ENCODE measurements at places on chromosomes 4 and X.

DNA sequence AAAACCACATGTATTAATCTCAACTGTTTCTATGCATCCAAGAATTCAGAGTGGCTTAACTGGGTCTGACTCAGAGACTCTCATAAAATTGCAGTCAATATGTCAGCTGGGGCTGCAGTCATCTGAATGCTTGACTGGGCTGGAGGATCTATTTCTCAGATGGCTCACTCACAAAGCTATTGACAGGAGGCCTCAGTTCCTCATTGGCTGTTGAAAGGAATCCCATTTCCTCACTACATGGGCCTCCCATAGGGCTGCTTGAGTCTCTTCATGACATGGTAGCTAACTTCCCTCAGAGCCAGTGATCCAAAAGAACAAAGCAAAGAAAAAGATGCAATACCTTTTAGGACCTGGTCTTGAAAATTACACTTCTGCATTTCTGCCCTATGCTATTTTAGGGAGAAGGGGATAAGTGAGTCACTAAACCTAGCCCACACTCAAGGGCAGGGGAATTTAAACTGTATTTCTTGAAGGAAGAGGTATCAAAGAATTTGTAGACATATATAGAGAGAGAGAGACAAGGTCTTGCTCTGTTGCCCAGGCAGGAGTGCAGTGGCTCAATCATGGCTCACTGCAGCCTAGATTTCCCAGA lies 9.8 kb downstream of the SCFD2 start:
- no peak for DNase-seq

GRCh38 chrX:128992107-128992971 lies 531.0 kb downstream of the SMARCA1 start:
- no peak for DNase-seq

DNA sequence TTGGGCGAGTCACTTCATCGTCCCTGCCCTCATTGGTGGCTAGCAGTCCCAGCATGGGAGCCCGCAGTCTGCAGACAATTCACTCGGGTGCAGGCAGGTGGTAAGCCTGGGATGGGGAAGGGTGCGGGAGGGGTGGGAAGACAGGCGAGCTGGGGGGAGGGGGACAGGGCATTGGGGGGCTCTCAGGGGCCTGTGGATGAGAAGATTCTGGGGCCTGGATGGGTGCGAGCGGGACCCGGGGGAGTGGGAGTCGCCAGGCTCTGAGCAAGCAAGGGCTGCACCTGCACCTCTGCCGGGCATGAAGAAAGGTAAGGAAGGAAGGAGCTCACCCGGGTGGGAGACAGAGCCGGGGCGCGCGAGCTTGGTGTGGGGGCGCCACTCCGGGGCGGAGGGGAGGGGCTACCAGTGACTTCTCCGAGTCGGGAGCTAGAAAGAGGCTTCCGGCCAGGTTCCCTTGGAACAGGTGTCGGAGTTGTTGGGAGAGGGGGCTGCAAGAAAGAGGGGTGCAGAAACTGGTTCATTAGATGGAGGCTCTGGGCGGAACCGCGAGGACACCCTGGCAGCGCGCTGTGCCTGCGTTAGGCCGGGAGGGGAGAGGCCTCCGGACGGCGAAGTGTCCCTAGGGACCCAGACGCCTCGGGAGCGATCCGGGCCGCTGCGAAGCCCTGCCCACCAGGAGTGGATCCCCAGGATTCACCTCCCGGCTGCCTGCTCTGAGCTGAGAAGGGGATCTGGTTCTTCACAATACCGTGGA lies 103.4 kb upstream of the PDLIM3 start:
- no peak for DNase-seq

- DNase-seq = no peak
Observed at GRCh38 chr4:76035799-76036380, at the start of gene CXCL11. CXCL11 (minus strand) TSS chr4:76036070; CDS start chr4:76035987, 83 bp downstream.

DNA sequence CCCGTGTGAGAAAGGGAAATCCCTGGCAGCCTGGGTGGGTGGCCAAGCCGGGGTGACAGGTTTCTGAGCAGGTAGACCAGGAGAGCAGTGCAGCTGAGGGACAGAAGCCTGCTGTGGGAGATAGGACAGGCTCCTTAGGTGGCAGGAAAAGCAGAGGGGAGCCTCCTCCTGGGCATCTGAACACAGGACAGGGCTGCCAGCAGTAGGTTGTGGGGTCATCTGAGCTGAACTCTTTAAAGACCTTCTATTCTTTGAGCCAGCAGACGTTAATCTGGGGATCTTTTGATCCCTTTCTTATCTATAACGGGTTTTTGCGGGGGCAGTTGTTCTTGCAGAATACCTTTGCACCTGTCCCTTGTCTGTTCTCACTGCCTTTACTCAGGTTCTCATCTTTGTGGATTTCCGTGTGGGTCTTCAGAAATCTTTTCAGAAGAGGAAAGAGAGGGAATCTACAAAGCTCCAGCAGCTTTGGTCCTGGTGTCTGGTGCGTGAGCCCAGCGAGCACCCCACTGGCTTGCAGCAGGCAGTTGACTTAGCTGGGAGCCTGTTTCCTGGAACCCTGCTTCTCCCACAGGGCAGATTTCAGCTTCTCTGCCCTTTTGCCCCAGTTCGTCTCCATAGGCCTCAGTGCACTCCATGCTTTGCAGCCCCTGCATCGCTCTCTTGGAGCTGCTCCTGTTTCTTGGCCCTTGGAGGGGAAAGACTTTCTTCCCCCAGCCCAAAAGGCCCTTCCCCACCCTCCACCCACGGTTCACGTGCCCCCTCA lies 35.8 kb upstream of the TADA2B start:
- DNase-seq = no peak

DNA sequence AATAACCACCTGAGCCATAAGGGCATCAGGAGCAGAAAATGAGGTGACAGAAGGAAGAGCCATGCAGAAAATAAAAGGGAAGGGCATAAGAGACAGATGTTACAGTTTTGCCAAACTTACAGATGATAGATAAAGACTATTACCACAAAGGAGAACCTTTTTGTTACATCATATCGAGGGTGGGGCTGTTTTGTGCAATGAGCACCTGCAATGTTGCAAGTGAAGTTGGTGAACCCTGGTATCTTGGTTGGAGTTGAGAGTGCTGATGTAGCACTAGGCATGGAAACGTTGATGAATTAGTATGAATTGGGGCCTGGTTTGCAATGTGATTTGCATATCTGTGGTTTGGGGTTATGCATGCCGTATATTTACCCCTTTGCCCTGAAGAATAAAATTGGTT lies 119.8 kb upstream of the TEX13D start:
- no peak for DNase-seq

GRCh38 chr4:138400543-138400942 lies 158.4 kb upstream of the SLC7A11 start:
- DNase-seq = no peak

GRCh38 chrX:108590496-108590895 lies 145.9 kb downstream of the IRS4 start:
- DNase-seq = no peak

DNA sequence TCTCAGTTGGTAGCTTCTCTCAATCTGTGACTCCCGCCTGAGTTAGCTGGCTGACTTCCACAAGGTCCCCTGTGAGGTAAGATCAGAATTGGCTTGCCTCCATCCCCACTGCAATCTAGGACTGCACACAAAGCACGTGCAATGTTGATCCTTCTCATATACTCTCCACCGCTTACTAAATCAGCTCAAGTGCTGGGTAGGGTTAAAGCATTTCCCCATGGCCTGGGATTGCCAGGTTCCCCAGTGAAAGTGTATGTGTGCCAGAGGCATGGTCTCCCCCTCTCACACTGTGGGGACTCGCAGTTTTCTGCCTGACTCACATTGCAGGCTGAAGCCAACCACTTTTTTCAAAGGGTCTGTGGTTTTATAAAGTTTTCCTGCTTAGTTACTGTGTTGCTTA lies 886.9 kb downstream of the FAM133A start:
- no peak for DNase-seq

DNA sequence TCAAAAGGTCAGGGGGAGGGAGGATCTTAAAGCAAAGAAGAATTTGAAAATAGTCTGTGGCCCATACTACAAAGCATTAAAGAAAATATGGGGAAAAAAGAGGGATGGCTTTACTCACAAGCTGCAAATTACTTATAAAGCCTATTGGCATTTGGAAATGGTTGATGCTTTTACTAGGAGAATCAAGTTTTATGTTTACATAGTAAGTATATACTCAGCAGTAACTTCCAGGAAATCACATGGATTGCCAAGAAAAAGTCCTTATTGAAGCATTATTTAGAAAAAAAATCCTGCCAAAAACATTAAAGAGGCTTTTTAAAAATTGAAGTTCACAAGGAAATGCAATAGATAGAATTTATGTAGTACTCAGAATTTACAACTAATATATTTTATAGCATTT lies 8.4 kb upstream of the SH3RF1 start:
- no peak for DNase-seq

- no peak for DNase-seq
Observed at GRCh38 chrX:130100180-130100579, 10.1 kb downstream of the ELF4 start.

GRCh38 chrX:36908801-36909675 lies 99.1 kb upstream of the FAM47C start:
- DNase-seq = no peak

GRCh38 chr4:102693262-102693850 lies 67.4 kb downstream of the MANBA start:
- no peak for DNase-seq

DNA sequence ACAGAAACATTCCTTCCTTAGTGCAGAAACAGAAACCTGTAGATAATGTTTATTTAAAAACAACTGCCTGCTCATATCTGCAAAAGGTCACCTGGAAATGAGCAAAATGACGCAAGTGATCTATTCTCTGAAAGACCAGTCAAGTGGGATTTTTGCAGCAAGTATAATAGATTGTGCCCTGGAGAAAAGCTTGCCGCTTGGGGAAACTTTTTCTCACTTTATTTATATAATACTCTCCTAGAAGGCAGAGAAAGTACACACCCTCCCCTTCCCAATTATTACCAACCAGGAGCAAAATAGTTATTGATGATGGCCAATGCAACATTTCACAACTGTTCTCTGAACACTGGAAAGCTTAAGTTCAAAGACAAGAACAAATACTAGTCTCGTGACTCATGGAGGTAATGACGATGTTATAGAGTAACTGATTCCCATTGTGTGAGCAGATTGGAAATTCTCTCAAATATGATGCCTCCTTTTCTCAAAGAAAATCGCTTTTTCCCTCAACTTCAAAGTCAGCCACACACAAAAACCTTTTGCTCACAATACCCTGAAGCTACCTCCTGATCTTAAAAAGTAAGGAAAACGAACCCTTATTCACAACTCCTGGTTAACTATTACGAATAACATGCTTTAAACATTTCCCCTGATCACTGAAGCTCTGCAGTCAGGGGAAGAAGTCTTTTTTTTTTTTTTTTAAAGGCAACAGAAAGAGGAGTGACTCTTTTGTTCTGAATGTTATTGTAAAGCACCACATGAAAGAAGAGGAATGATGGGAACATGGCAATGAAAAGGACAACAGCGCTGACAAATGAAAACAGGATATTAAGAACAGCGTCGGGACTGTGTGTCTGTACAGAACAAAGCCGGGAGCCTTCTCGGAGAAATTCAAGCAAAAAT lies 41.0 kb downstream of the MID1 start:
- no peak for DNase-seq

DNA sequence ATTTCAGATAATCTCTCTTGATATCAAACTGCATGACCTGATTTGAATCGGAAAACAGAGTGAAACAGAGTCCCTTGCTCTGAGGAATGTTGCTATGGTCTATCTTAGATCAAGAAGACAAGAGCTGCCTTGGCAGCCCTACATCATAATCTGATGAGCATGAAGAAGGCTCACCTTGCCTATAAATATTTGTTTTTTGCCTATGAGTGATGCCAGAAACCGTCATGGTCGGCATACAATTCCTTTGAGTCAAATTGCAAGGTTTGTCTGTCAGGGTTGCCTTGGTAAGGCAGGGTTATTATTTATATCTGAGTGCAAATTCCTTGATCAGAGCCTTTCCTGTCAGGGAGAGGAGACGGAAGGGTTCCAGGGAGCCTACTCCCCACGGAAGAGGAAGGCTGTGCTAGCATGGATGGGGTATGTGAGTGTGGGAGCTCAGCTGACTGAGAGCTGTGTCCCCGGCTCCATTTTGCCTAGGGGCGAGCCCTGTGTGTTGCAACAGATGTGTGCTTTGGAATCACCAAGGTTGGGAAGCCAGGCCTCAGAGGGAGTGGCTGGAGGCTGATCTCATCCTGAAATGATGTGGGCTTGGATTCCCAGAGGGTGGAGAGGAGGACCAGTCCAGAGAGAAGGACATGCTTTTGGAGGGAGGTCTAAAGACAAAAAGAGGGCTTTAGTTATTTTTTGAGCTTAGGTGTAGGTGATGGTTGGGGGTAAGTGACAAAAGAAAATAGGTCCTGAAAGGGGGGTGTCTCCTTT lies 43.6 kb downstream of the RTL9 start:
- no peak for DNase-seq

- no peak for DNase-seq
Observed at GRCh38 chr4:111499291-111499690, 646.0 kb upstream of the FAM241A start.

DNA sequence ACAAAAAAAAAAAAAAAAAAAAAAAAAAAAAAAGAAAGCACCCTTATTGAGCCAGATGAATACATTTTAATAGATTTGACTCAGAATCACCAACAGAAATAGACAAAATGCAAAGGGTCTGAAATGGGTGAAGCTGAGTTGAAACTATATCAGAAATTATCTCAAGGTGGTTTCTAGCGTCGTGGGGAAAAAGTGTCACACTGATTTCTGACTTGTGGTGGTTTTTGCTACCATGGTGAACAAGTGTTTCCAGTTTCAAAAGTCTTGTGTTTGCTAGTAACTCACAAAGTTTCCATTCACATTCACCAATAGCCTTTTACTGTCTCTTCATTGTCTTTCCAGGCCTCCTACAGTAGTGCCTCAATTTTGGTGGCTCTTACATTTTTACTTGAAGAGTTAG lies 135.5 kb downstream of the ARHGAP24 start:
- no peak for DNase-seq

GRCh38 chrX:39814391-39814790 lies 283.4 kb downstream of the BCOR start:
- DNase-seq = peak; percentile 10

- DNase-seq = no peak
Observed at GRCh38 chrX:108312957-108313356, 125.3 kb downstream of the COL4A6 start.

DNA sequence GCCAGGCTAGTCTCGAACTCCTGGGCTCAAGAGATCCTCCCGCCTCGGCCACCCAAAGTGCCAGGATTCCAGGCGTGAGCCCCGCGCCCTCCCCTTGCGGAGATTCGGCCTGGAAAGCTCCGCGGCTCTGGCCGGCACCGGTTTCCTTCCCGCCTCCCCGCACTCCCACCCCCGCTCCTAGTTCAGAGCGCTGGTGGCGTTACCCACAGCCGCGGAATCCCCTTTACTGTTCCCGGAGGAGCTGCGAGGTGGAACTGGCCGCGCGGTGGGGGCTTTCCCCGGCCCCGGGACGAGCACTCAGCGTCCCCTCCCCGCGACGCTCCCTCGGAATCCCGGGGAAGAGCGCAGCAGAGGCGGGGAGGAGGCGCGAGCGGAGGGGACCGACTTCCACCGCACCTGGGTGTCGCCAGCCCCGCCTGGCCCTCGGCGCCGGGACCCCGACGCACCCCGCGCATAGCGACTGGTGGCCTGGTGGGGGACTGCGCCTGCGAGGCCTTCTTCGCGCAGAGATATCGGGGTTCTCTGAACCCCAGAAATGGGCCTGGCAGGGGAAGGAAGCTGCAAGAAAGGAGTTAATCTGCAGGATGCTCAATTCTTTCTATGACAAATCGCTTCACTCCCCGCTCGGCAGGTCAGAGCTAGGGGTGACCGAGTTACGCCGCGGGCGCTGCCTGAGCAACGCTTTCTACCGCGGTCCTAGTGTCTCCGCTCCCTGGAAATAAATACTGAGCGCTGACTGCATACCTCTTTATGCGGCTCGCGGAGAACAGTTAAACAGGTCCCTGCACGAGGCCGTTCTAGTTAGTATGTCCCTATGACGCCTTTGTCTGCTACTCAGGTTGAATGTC lies 14.6 kb upstream of the SLC25A4 start:
- DNase-seq = no peak

Measured in activated CD8-positive, alpha-beta memory T cell treated with anti-CD3 and anti-CD28 coated beads for 1 hour (primary cell).